Hematopoietic multipotent progenitor cell (in vitro differentiated cells): ENCODE measurements at places on chromosomes 11 and 22.
A peak's percentile ranks its signal among the peaks of the same experiment; 100 is the strongest.

DNA sequence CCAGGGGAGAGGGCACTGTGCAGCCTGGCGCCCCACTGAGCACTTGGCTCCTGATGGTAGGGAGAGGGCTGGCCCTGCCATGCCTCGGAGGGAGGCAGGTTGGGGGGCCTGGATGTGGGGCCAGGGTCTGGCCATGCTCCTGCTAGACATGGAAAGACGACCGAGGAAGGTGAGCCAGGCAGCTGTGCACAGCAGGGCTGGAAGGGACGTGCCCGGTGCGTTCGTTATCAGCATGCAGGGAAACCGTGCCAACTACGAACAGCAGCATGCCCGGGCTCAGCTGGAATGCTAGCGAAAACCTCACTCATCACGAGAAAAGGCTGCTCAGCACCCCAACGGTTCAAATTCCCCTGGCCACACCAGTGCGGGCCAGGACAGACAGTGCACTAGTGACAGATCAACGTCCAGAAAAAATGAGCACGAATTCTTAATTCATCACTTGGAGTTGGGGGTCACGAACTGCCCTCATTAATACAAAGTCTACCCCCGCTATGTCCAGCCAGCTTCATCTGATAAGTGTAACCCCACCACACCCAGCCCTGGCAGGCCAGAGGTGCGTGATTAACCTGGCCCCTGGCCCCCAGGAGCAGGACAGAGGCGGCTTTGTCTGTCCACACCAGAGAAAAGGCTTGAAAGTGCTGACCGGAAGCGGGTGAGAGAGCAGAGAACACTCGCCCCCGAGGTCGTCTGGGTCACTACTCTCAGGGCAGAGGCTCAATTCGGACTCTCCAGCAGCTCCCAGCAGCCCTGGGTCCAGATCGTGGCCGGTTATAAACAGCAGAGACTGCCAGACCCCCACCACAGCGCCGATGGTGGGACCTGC is 84.2 kb downstream of the CELSR1 start:
- no peak for DNase-seq

- no peak for DNase-seq
Observed at GRCh38 chr11:16596231-16596630, 142.2 kb upstream of the C11orf58 start.

DNA sequence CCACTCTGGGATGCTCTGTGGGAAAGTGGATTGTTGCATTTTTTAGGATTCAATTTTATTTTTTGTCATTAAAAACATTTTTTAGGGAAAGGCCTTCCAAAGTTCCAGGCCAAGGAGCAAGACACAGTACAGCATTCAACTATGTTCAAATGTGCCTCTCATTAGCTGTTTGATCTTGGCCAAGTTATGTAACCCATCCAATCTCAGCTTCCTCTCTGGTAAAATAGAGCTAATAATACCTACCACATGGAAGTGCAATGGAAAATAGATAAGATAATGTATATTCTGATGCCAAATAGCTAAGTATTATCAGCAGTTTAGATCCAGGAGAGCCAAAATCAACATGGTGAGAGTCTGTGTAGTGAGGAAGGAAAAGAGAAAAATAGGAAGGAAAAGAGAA is 220.3 kb upstream of the SESN3 start:
- DNase-seq = no peak

- DNase-seq = no peak
Observed at GRCh38 chr11:68965901-68966853, 14.6 kb downstream of the MRGPRD start.

GRCh38 chr11:44507896-44508445 is 57.5 kb upstream of the CD82 start:
- DNase-seq = no peak

GRCh38 chr11:69635195-69635594 is 5.8 kb upstream of the CCND1 start:
- no peak for DNase-seq

DNA sequence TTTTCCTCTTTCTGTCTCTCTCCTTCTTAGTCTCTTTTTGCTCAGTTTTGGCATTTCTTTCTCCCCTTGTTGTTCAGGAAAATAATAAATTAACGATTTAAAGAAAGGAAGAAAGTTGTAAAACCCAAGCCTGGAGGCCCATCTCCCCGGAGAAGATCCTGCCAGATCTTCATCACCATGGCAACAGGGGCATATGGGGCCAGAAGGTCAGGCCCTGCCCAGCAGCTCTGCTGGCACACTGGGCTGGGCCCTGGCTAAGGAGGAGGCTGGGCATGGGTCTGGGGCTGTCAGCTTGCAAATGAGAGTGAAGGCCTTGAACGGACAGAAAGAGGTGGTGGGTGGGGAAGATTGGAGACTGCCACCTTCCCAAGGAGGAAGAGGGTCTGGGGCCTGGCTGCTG is 2.8 kb downstream of the LRRC10B start:
- no peak for DNase-seq

DNA sequence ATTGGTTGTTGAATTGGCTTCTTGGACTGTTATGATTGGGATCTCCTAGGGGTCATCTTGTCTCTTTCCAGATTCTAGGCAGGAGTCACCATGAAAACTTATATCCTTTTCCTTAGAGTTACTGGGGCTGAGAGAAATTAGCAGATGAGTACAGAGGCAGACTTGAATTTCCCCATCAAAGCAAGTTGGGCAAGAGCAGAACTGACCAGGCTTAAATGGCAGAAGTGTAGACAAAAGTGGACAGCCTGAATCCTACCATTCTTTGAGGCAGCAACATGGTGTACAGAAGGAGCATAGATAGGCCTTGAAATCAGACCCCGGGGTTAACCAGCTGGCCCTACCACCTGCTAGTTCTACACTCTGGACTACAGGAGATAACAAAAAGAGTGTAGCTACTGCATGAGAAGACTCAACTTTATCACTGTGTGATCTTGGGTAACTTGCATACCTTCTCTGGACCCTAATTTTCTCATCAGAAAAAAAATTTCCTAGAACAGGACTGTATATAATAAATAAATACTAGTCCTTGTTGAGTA is 427.4 kb upstream of the CADM1 start:
- no peak for DNase-seq

- no peak for DNase-seq
Observed at GRCh38 chr11:43197379-43197778, 114.4 kb upstream of the API5 start.

- no peak for DNase-seq
Observed at GRCh38 chr11:17821648-17822400, 87.2 kb downstream of the KCNC1 start.

DNA sequence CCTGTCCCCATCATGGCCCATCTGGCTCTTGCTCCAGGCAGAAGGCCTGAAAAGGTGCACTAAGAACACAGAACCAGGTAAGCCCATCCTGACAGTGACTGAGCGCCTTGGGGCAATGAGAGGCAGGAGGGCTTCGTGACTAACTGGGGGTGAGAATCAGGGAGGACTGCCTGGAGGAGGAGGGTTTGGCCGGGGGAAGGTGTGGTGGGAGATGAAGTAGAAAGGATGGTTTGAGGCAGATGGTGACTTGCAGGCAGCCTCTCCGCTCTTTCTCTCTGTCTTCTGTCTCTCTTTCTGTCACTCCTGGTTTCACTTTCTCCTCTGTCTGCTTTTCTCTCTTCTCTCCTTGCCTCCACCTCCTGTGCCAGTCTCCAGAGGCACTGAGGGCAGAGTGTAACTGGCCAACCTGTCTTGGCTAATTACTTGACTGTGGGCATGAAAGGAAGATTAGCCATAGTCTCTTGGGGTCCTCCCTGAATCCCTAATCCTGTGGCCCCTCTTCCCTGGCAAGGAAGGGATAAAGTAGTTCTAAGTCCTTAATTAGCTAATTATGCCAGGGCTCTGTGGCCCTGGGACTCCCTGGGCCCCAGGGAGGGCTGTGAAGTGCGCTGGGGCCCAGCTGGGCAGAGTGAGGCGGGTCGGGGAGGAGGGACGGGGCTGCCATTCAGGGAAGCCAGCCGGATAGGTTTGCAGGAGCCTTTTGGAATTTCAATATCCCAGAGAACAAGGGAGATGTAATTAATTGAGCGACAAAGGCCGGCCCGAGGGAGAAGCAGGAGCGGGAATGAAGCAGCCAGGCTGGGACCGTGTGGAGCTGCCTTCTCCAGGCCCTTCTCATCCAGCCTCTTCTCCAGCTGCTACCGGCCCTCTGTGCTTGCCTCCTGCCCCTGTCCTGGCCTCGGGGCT is 61.1 kb downstream of the CACNA1I start:
- no peak for DNase-seq

- no peak for DNase-seq
Observed at GRCh38 chr11:126112547-126112946, 49.9 kb upstream of the CDON start.

- DNase-seq = no peak
Observed at GRCh38 chr11:8040261-8040920, 40.6 kb upstream of the TUB start.

- DNase-seq = no peak
Observed at GRCh38 chr11:58392746-58393145, 13.9 kb downstream of the OR5B3 start.

DNA sequence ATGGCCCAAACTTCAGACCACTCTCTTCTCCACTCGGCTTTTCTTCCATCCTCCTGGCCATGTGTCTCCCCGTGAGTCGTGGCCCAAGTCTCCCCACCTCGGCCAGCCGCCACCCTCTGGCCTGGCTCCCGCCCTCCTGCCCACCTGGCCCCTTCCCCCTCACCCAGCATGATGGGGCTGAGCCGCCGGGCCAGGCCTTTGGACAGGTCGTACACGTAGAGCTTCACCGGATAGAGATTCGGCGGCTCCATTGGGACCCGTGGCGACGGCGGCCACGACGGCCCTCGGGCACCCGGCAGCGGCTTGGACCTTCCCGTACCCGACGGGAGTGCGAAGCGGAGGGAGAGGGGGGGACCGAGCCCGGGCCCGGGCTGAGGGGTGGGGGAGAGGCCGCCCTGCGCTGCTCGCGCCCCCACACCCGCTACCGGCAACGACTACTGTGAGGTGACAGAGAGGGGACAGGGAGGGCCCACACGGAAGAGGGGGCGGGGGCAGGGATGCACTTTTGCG is at the start of gene DESI1:
Gene DESI1 (minus strand): TSS at position 455 of the 510 bp plus-strand sequence. CDS start 204 bp downstream, at position 251.
- DNase-seq = no peak

DNA sequence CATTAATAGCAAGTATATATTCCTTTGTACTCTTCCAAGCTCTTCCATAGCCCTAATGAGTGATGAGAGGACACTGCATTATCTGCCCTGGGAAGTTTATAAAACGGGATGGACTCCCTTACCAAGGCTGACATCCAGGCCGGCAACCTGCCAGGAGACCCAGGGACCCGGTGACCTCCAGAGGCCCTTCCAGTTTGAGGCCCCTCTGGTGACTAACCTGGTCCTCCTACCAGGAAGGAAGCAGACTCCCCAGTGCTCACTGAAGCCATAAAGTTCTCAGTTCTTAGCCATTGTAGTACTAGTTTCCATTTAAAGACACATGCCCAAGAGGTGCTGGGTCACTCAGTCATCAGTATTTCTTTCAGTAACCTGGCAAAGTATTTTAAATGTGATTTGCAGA is 345.4 kb downstream of the TENM4 start:
- no peak for DNase-seq

GRCh38 chr11:112962579-112963367 is 1.6 kb downstream of the NCAM1 start:
- DNase-seq = no peak

- DNase-seq = no peak
Observed at GRCh38 chr11:61134801-61135257, 26.4 kb downstream of the VPS37C start.

DNA sequence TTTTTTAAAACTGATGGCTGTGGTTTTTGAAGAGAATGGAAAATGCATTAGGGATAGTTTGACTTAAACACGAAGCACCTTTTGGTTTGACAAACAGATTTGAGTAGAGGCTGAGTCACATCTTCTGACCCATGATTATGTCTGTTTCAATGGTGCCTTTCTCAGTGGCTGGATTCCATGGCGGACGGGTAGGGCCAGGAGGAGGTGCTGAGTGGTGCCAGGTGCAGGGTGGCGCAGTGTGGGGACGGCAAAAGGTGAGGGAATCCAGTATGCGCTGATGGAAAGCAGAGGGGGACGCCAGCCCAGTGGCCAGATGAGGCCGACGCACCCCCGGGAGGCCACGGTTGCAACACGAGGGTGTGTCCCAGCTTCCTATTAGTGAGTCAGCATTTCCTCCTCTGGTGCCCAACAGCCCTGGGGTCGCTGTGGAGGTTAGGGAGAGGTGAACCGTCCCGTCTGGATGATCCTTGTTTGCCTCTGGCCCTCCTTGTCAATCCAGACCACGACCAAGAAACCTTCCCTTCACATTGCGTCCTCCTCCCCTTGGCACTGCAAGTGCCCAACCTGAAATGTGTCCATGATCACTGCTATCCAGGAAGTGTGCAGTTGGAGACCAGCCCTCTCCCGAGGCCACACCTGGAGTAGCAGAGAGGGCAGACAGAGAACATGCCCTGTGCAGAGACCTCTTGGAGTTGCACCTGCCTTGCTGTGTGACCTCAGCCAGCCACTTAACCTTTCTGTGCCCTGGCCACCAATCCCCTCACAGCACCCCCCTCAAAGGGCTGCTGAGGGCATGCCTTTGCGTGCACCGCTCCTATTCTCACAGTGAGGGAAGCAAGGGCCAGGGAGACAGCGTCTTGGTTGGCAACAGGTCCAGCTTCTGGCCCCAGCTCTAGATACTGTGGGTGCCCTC is 32.5 kb upstream of the ATXN10 start:
- peak; percentile 50 for DNase-seq

DNA sequence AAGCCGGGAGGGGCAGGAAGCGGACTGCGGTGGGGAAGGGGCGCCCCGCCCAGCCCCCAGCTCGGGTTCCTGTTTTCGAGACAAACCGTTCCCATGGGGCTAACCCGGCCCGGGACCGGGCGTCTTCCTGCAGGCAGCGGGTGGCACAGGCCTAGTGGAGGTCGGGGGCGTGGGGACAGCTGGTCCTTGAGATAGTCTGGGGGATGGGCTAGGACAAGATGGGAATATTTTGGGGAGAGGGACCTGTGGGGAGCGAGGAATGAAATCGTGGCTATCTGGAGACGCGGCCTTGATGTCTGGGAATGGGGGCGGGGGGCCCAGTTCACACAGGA is 1.2 kb upstream of the RASGRP2 start:
- peak; percentile 94 for DNase-seq

DNA sequence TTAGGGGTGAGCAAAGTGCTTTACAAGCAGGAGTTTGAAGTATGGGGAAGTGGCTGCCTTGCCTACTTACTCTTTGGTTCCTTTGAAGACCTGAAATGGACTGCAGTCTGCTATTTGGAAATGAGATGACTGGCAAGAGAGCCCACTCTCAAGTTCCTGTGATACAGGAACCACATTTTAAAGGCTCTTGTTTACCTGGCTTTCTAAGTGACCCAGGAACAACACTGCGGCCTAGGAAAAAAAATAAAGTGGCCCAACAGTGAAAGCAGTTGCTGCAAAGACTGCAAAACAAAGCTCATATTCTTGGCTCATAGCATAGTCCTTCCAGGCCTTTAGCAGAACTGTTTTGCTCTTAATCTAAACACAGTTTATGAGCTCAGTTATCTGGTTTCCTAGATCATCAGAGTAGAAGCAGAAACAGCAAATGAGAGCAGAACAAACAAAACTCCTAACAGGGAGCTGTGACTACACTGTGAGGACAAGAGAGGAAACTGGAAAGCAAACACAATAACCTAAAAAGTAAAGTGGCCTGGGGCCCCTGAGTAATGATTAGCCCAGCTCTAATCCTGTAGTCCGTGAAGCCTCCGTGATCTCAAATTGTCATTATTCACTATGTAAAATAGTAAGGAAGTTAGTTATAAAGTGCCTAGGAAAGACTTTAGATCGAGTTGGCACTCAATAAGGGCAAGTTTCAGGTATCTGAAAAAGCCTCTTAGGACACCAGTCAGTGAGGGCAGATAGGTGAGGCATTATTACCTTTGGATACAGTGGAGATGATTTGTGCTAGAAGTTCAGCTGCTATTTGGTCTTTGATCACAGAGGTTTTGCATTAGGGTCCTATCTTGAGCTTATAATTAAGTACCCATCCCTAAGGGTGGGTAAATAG is 11.5 kb downstream of the CCDC117 start:
- peak; percentile 37 for DNase-seq
